Endodermal cell (in vitro differentiated cells): ENCODE measurements at places on chromosomes 12 and 14. TPM values are rescaled to one million over a fixed set of nuclear protein-coding genes. Genes with fewer than 3 reads are reported as not detected.

DNA sequence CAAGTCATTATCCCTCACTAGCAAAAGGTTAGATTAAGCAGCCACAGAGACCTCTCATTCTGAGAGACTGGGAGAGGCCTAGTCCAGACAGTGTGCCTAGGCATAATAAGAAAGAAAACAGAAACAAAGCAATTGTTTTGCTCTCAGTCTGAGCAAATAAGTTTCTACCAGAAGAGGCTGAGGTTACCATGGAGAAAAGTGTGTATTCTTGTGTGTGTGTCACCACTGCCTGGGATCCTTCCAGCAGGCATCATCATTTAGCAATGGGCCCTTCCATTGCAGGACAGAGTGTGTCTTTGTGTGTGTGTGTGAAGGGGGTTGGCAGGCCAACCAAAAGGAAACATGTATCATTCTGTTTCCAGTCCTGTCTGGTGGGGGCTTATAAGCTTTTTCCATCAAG, 3.7 kb downstream of the EFS start:
- H3K27ac ChIP-seq = no peak overlapping the region
- peak overlapping the region; percentile 36 for H3K4me3 ChIP-seq
- H3K4me1 ChIP-seq = peaks cover 5% of the 10 kb centered on the region
- peaks cover 56% of the 10 kb centered on the region for H3K36me3 ChIP-seq
- H3K27me3 ChIP-seq = no peaks in the 10 kb centered on the region
- peak; percentile 8 for DNase-seq

VWF gene
- 248 to 280 TPM (median 264 TPM) in 3 replicates for total RNA-seq

AVPR1A gene
- 0.35 TPM in 1 of 3 replicates, not detected in the others for total RNA-seq

GRCh38 chr12:79274501-79275064, 410.0 kb downstream of the SYT1 start:
- H3K4me1 ChIP-seq = no peaks in the 10 kb centered on the region
- no peak overlapping the region for H3K4me3 ChIP-seq
- peak; percentile 68 for DNase-seq
- no peaks in the 10 kb centered on the region for H3K27me3 ChIP-seq
- no peak overlapping the region for H3K27ac ChIP-seq

DNA sequence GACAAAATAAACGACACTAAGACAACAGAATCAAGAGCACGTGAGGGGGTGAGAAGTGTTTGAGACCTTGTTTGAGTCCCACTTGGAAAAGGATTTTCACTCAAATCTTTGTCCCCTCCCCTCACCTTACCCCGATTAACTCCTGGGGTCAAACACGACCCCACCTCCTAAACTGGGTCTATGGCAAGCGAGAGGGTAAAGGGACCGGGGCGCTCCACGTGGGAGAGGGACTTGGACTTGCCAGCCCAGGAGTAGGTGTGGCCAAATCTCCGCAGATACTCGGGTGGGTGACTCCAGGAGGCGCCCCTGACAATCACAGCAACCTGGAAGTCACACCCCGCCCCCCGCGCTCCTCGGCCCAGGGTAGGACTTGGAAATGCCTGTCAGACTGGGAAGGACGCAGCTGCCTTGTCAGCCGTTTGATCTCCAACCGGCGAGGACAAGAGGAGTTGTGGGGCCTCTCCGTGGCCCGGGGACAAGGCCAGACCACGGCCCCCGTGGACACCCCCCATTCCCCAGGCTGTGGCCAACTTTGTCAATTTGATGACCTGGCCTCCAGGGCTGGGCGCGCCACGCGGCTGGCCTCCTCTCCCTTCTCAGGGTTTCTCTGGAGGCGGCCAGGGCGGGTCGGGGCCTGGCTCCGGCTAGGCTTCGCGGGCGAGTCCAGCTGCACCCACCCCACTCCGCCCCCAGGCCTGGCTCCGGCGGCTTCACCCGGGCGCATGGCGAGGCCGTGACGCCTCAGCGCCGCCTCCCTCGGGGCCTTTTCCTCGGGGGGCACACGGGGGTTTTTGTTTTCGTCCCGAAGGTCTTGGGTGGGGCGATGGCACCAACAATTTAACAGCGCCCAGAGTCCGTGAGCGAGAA, 1.1 kb upstream of the BCL11B start:
- H3K27ac ChIP-seq = no peak overlapping the region
- DNase-seq = peak; percentile 94
- no peaks in the 10 kb centered on the region for H3K36me3 ChIP-seq
- H3K4me3 ChIP-seq = peak overlapping the region; percentile 92
- H3K4me1 ChIP-seq = peaks cover 12% of the 10 kb centered on the region

- H3K4me3 ChIP-seq = no peak overlapping the region
- no peaks in the 10 kb centered on the region for H3K4me1 ChIP-seq
- DNase-seq = peak; percentile 63
- no peak overlapping the region for H3K27ac ChIP-seq
Observed at GRCh38 chr14:23385642-23386265, 8.9 kb downstream of the CMTM5 start.

DNA sequence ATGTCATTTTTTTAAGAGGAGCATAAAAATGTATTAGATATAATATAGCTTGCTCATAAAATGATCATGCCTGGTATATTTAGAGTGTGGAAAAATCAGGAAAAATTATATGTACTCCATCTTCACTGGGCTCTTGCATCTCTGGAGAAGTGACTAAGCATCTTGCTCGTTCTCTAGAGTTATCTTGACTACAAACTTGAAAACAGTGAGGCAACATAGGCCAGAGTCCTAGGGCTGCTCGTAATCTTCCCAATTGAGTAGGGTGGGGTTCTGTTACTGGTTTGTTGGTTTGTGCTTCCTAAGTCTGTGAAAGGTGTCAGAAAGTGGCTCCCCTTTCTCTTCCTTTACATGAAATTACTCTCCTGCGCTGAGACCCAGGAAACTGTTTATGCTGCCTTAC, 46.2 kb downstream of the AACS start:
- H3K4me1 ChIP-seq = peaks cover 10% of the 10 kb centered on the region
- no peak overlapping the region for H3K27ac ChIP-seq
- no peak overlapping the region for H3K4me3 ChIP-seq
- H3K36me3 ChIP-seq = peaks cover 66% of the 10 kb centered on the region

DNA sequence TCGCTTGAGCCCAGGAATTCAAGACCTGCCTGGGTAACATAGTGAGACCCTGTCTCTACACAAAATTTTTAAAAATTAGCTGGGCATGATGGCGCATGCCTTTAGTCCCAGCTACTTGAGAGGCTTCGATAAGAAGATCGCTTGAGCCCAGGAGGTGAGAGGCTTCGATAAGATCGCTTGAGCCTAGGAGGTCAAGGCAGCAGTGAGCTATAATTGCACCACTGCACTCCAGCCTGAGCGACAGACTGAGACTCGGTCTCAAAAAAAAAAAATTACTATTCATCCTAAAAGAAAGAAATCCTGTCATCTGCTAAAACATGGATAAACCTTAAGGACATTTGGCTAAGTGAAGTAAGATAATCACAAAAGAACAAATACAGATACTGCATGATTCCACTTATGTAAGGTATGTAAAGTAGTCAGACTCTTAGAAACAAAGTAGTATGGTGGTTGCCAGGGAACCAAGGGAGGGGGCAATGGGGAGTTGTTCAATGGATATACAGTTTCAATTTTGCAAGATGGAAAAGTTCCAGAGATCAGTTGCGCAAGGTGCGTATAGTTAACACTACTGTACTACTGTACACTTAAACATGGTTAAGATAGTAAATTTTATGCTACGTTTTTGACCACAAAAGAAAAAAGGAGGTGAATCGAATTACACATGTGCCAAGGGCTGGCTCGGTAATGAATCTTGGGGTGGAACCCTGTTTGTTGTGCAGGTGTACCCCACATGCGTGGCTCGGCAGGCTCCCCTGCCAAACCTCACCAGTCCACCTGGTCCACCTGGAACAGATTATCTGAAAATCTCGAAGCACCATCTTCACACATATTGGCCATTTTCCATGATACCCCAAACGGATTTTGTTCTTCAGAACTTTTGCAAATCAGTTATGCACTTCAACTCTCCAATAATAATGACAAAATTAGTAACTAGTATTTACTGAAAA, 18.3 kb upstream of the ATP2A2 start:
- no peak for DNase-seq
- H3K27ac ChIP-seq = no peak overlapping the region
- no peaks in the 10 kb centered on the region for H3K36me3 ChIP-seq
- H3K27me3 ChIP-seq = no peaks in the 10 kb centered on the region
- H3K4me1 ChIP-seq = no peaks in the 10 kb centered on the region

- no peaks in the 10 kb centered on the region for H3K4me1 ChIP-seq
- H3K36me3 ChIP-seq = no peaks in the 10 kb centered on the region
- no peak for DNase-seq
- H3K27me3 ChIP-seq = no peaks in the 10 kb centered on the region
Observed at GRCh38 chr12:13523536-13524307, 327.2 kb downstream of the EMP1 start.

DNA sequence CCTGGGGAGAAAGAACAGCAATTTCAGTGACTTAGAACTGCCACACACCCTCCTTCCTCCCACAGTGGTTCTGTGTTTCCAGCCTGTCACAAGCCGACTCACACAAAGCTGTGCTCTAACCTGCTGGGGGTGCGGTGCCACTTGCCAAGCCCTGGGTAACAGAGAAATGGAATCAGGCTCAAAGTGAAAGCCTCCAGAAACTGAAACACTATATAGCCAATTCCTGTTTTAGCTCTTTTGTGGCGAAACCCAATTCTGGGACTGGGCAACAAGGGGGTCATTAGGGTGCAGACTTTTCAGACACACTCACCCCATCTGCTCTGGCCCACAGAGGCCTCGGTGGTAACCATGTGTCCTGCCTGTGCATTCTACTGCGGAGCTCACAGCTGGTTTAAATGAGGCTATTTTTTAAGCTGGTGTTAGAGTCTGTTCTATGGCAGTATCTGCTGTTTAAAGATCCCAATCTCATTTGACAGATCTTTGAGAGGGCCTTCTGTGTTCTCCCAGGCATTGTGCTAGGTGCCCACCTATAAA, 15.2 kb upstream of the ACTR6 start:
- peaks cover 7% of the 10 kb centered on the region for H3K4me1 ChIP-seq
- H3K27me3 ChIP-seq = no peaks in the 10 kb centered on the region
- DNase-seq = no peak
- H3K36me3 ChIP-seq = peaks cover 2% of the 10 kb centered on the region
- no peak overlapping the region for H3K4me3 ChIP-seq

FLRT2 gene
- total RNA-seq = 24.4 and 26.8 TPM in 2 replicates

DNA sequence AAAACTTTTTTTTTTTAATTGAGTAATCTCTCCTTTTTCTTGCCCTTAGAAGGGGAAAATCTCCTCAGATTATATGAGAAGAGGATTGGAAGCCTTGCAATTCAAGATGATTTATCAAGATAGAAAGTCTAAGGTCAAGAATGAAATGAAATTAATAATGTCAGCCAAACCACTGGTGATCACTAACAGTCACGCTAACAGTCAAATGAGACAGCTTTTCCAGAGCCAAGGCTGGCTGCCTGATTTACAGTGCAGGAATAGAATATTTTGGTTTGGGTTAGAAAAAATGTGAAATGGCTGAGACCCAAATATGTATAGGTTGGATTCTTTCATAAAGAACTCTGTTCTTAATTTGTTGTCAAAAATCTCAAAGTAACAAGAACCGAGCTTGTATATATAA, 204.3 kb downstream of the PPM1H start:
- peaks cover 3% of the 10 kb centered on the region for H3K4me1 ChIP-seq
- DNase-seq = no peak
- peak overlapping the region; percentile 2 for H3K27ac ChIP-seq
- no peaks in the 10 kb centered on the region for H3K27me3 ChIP-seq

- no peak for DNase-seq
- peaks cover 3% of the 10 kb centered on the region for H3K36me3 ChIP-seq
- H3K4me1 ChIP-seq = peaks cover 7% of the 10 kb centered on the region
- no peaks in the 10 kb centered on the region for H3K27me3 ChIP-seq
- H3K4me3 ChIP-seq = no peak overlapping the region
Observed at GRCh38 chr14:35243956-35244355, 48.2 kb upstream of the PSMA6 start.

DNA sequence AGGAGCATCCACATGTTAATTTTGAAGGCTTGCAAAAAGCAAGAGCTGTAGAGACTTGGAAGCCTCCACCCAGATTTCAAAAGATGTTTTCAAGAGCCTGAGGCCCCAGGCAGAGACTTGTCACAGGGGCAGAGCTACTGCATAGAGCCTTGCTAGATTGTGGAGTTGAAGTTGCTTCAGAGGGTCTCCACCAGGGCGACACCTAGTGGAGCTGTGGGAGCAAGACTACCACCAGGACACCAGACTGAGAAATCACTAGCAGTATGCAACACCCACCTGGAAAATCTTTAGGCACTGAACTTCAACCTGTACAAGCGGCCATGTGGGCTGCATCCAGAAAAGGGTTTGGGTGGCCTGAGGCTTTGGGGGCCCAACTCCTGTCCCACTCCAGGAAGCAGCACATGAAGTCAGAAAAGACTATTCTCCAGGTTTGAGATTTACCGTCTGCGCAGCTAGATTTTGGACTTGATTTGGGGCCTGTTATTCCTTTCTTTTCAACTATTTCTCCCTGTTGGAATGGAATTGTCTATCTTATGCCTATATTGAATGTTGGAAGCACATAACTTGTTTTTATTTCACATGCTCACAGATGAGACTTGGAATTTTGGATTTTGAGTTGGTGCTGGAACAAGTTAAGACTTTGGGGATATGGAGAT, 508.6 kb downstream of the FLRT2 start:
- H3K36me3 ChIP-seq = no peaks in the 10 kb centered on the region
- DNase-seq = peak; percentile 89
- H3K4me1 ChIP-seq = no peaks in the 10 kb centered on the region
- H3K27ac ChIP-seq = no peak overlapping the region

LRRK2 gene
- total RNA-seq = 0.66 and 1.2 TPM in 2 replicates

- H3K4me3 ChIP-seq = no peak overlapping the region
- H3K36me3 ChIP-seq = no peaks in the 10 kb centered on the region
- H3K27me3 ChIP-seq = no peaks in the 10 kb centered on the region
Observed at GRCh38 chr12:73486256-73486655, 1051.4 kb upstream of the ATXN7L3B start.

- DNase-seq = no peak
- H3K4me1 ChIP-seq = no peaks in the 10 kb centered on the region
- no peak overlapping the region for H3K27ac ChIP-seq
- H3K27me3 ChIP-seq = peaks cover 19% of the 10 kb centered on the region
- no peak overlapping the region for H3K4me3 ChIP-seq
- H3K36me3 ChIP-seq = no peaks in the 10 kb centered on the region
Observed at GRCh38 chr12:107339487-107339886, 246.1 kb upstream of the CRY1 start.

ITGA7 gene
- 65.6 to 107 TPM (median 106 TPM) in 3 replicates for total RNA-seq

- DNase-seq = no peak
- H3K36me3 ChIP-seq = no peaks in the 10 kb centered on the region
- no peaks in the 10 kb centered on the region for H3K27me3 ChIP-seq
- no peak overlapping the region for H3K4me3 ChIP-seq
- no peak overlapping the region for H3K27ac ChIP-seq
Observed at GRCh38 chr12:127162902-127163301, 1104.1 kb upstream of the TMEM132C start.
